ENCODE measurements at places on chromosomes 7 and 10.

GRCh38 chr7:83976302-83976701, 218.3 kb downstream of the SEMA3A start:
- DNase-seq = no peak

GRCh38 chr10:89076120-89076519, 85.5 kb downstream of the FAS start:
- DNase-seq = no peak

GRCh38 chr7:83957333-83957732, 237.3 kb downstream of the SEMA3A start:
- no peak for DNase-seq

- no peak for DNase-seq
Measured at GRCh38 chr7:156184164-156184563, 371.9 kb upstream of the SHH start.

- DNase-seq = no peak
Measured at GRCh38 chr10:44885710-44886109, 25.4 kb upstream of the TMEM72 start.

GRCh38 chr7:142733271-142733670, 16.0 kb upstream of the PRSS1 start:
- DNase-seq = no peak
